Fibroblast of skin of abdomen (primary cell): ENCODE measurements at places on chromosomes 1 and 21.

- no peak for DNase-seq
These were observed 255.8 kb downstream of the TGFB2 start for GRCh38 chr1:218600968-218601367.

GRCh38 chr21:17967319-17967718 lies 148.2 kb upstream of the C21orf91 start:
- no peak for DNase-seq

DNA sequence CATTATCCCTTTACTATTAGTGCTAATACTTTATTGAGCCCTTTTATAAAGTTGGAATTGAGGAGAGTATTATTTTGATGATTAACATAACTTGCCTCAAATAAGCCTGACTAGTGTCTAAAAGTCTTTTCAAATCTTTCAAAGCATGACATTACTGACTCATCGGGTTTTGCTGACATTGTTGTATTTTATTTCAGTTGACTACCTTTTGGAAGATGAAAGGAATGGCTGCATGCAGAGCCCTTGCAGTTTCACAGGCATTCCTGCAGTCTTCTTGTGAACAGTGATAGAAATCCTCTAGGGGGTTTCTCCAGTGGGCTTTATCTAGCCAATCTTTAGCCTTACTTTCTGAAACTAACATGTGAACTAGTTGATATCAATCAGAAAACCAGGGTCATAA lies 43.0 kb upstream of the TMEM61 start:
- peak; percentile 41 for DNase-seq

DNA sequence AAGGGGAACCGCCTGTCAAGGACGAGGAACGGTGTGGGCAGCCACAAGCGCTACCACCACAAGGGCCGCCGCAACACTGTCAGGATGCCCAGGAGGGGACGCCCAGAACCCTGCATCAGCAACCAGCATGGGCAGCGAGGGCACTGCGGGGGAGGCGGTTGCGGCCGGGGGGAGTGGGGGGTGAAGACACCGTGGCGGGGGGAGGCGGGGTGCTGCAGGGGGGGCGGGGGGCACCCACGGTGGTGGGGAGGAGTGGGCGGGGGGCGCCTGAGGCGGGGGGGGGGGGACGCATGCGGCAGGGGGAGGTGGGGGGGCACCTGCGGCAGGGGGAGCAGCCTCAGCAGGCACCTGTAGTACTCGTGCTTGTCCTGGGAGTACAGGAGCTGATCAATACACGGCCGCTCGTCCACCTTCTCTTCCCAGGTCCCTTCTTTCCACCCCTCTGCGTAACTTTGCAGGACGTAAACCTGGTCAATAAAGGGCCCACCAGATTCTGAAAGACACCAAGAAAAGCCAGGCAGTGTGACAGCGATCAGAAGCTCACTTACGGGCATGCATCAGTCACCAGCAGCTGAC lies 4.6 kb downstream of the POFUT2 start:
- no peak for DNase-seq

DNA sequence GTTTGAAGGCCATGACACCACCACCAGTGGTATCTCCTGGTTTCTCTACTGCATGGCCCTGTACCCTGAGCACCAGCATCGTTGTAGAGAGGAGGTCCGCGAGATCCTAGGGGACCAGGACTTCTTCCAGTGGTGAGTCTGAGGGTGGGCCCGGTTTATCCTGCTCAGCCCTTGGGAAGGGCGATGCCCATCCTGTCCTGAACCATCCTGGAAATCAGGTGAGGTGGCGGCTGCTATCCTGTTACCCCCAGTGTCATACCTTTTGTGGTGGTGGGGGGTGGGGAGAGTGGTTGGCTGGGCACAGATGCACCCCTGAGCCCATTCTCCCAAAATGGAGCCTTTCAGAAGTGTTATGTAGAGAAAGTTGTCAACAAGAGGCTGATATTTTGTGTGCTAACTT lies 16.3 kb downstream of the CYP4B1 start:
- DNase-seq, result no peak
